ENCODE measurements at places on chromosomes 1 and 21.
A peak's percentile ranks its signal among the peaks of the same experiment; 100 is the strongest.

GRCh38 chr1:214259353-214259977 lies 21.5 kb upstream of the SMYD2 start:
- DNase-seq = no peak

DNA sequence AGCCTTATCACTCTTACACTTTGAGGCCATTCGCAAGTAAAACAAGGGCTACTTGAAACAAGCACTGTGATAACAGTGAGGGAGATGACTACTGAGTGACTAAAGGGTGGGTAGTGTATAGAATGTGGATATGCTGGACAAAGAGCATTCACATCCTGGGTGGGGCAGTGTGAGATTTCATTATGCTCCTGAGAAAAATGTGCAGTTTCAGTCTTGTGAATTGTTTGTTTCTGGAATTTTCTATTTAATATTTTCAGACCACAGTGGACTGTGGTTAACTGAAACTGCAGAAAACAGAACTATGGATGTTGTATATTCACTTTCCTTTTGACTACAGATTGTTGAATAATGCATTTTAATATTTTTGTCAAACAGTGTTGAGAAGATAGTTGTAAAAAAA lies 25.1 kb upstream of the B3GALT2 start:
- DNase-seq = no peak

- DNase-seq = no peak
These were observed 245.6 kb downstream of the FOXD2 start for GRCh38 chr1:47683401-47683800.

DNA sequence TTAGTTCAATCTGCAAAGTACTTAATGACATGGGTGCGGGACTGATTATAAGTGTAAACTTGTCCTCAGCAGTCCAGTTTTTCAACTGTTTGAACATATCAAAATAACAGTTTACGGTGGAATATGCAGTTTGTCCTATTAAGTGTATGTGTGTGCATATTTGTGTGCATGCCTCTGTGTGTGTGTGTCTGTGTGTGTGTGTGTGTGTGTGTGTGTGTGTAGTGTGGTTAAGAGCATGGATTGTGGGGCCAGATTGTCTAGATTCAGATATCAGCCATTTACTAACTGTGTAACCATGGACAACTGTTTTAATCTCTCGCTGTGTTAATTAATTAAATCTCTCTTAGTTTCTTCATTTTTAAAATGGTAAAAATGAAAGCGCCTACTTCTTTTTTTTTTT lies 39.0 kb downstream of the NEXN start:
- DNase-seq = no peak

DNA sequence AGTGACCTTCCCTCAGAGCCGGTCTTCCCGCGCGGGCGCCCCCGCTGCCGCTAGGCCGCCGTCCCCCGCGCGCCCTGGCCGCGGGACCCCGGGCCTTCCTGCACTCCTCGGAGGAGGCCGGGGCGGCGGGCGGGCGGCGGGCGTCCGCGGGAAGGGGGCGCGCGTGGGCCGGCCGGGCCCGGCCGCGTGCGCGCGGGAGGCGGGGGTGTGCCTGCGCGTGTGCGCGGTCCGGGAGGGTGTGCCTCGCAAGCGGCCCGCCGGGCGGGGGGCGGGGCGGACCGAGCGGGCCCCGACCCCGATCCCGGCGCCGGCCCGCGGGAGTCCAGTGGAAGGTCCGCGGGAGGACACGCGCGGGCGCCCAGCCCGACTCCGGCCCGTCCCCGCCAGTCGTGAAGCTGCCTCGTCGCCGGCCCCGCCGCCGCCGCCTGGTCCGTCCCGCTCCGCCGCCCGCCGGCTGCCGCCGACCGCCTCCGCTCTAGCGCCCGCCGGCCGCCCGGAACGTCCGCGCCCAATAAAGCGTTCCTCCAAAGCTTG lies 438 bp downstream of the MRPS6 start:
- DNase-seq = peak; percentile 33

DNA sequence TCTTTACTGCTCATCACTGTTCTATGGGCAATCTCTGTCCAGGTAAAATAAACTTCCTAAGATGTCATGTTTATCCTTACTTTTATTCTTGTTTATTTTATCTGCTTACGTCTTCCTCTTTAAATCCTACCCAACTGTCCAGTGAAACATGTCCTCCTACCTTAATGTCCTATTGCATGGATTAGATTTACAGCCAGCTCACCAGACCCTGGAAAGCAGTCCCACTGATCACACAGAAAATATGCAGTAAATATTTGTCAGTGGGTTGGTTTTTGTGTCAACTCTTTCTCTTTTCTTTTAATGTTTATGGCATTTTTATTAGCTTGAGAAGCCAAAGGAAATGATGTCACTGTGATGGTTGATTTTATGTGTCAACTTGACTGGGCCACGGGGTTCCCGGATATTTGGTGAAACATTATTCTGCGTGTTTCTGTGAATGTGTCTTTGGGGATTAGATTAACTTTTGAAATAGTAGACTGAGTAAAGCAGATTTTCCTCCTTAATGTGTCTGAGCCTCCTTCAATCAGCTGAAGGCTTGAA lies 258.3 kb downstream of the SRGAP2C start:
- DNase-seq = no peak

- DNase-seq = peak; percentile 55
These were observed 9.6 kb upstream of the BGLAP start for GRCh38 chr1:156232201-156232894.

- no peak for DNase-seq
These were observed 57.4 kb downstream of the PRPF38A start for GRCh38 chr1:52461821-52462220.

GRCh38 chr1:50422946-50423669 lies at the start of gene DMRTA2:
TSS of gene DMRTA2 (minus strand) at chr1:50423443. CDS start at chr1:50421536, 1,907 bp downstream.
- DNase-seq = peak; percentile 90

DNA sequence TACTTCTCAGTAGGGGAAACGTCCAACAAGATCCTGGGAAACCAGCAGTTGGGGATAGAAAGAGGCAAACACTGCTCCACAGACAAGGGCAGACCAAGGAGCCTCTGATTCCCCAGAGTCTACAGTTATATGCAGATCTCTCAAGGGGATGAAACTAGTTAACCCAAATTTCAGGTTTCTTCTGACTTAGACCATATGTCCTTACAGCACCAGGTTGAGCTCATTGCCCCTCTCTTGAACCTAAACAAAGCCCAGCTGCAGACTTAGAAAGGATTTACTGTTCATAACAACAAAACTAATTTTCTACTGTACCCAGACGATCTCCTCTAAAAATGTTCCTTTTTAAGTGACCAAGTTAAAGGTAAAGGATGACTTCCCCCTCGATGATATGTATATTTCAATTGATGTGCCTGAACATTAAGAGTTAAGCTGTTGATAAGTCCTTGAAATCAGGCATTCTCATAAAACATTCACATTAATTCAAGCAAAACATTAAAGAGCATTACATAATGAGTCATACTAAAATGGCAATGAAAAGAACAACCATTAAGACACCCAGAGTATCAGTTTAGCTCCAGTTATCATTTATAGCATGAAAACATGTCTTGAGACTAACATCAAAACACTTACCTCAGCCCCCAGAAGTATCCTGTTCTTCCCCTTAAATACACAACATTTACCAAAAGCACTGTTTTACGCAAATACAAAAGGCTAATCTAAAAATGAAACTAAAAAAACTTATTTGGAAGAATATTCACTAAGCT lies 24.1 kb downstream of the SMYD3 start:
- no peak for DNase-seq

DNA sequence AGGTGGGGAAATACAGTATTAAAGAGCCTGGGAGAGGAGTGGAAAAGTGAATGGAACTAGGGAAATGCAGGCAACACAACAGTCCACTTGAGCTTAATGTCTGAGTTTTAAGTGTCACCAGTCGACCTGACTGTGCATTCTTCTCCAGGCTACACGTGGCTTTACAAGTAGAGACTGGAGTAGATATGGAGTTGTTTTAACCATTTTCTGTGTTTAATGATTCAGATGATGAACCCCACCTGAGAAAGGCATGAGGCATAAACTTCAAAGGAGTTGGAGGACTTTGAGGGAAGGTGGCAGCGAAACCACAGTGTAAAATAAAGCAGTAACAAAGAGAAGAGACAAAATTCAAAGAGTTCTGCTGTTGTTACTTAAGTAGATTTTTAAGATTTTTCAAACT lies 12.6 kb downstream of the FUBP1 start:
- DNase-seq = no peak

DNA sequence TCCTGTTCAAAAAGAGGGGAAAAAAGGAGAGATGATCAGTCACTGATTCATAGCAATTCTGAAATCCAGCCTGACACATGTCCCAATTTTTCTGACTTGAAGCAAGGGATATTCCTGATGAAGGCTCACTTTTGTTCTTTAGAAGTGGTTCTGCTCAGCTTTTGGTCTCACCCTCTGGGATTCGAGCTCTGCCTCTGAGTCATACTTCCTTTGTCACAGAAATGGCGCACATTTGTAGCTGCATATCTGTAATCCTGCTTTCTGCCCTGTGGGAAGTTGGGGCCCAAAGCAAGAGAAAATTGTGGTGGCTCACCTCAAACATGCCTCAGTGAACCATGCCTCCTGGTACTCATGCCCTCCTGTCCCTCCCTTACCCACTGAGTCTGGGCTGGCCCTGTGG lies 22.3 kb upstream of the FAM78B start:
- no peak for DNase-seq

GRCh38 chr1:30328100-30328370 lies 395.4 kb downstream of the MATN1 start:
- no peak for DNase-seq

GRCh38 chr1:238777551-238777950 lies 608.8 kb upstream of the CHRM3 start:
- DNase-seq = no peak

GRCh38 chr1:244460197-244460596 lies 876 bp upstream of the CATSPERE start:
- DNase-seq = no peak

GRCh38 chr1:226991920-226992319 lies 51.8 kb downstream of the COQ8A start:
- no peak for DNase-seq

GRCh38 chr21:45040157-45040711 lies 34.1 kb upstream of the ADARB1 start:
- no peak for DNase-seq
